Mucosa of gallbladder (tissue), 1 donor: ENCODE measurements at places on chromosomes 1 and 21.

DNA sequence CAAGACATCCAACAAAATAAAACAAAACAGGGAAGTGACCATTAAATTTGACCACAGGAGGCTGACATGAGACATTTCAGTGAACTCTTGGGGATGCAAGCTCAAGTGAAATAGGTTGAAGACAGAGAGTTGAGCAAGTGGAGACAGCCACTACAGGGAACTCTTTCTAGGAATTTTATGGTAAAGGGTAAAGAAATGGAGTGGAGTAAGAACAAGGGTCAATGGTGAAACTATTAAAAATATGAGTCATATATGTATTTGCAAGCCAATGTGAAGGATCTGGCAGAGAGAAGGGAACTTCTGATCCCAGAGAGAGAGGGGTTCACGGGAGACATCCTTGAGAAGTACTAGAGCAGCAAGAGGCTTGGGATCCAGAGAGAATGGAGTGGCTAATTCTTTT lies 9.1 kb upstream of the TRABD2B start:
- no peak for DNase-seq

DNA sequence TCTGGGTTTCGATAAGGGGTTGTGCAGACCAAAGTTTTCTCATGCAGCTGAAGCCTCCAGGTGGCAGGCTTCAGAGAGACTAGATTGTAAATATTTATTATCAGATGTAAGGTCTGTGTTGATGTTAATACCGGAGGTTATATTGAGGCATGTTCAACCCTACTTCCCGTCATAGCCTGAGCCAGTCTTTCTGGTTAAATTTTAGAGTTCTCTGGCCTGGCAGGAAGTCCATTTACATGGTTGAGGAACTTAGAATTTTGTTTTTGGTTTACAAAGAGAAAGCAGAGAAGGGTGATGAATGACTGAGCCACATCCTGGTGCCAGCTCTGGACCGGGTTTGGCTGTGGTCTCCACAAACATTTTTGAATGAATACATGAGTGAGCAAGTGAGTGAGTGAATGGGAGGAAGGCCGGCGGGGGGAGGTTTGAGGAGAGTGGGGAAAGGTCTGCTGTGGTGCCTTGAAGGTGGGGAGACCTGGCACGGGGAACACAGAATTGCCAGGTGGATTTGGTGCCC lies 218.5 kb downstream of the DISC1 start:
- DNase-seq: no peak

- no peak for DNase-seq
Observed at GRCh38 chr21:14313300-14313699, 69.6 kb downstream of the HSPA13 start.

- no peak for DNase-seq
Observed at GRCh38 chr1:6249739-6250689, 6.0 kb downstream of the HES3 start.

DNA sequence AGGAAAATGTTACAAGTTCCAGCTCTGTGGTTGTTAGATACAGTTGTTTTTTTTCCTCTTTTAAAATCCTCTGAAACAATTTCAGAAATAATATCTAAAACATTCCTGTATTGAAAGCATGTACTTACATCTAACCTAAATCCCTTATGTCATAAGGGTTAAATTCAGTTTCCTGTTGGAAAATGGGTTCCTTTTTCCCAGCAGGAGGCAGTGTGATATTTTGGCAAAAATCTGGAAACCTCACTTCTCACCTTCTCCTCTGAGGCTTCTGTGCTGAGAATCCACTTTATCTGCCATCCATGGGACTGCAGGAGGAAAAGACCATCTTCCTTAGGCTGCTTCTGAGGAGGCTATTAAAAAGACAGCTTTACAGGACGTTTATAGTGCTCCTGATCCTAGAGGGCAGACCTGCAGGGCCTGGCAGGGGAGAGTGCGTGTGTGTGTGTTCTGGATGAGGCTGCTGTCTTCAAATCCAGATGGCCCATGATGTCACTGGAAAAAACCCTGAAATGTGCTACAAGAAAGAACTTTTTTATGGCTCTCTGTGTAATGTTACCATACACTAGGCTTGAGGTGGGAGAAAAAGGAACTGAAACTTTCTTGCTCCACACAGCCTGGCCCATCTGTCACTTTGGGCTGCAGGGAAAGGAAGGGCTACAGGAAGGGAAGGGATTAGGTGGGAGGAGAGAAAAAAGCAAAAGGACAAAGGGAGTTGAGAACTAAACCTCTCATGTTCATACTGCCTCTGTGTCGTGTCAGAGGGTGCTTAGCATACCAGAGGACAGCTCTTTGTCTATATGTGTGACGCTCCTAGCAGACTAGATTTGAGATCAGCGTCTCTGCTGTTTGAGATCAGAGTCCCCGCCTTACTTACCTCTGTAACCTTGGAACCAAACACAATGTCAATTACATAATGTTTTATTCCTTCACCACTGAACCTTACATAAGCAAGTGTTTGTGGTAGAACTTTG lies 379.2 kb upstream of the SPAG17 start:
- DNase-seq: no peak

GRCh38 chr1:213017447-213018273 lies 2.0 kb upstream of the ANGEL2 start:
- no peak for DNase-seq

DNA sequence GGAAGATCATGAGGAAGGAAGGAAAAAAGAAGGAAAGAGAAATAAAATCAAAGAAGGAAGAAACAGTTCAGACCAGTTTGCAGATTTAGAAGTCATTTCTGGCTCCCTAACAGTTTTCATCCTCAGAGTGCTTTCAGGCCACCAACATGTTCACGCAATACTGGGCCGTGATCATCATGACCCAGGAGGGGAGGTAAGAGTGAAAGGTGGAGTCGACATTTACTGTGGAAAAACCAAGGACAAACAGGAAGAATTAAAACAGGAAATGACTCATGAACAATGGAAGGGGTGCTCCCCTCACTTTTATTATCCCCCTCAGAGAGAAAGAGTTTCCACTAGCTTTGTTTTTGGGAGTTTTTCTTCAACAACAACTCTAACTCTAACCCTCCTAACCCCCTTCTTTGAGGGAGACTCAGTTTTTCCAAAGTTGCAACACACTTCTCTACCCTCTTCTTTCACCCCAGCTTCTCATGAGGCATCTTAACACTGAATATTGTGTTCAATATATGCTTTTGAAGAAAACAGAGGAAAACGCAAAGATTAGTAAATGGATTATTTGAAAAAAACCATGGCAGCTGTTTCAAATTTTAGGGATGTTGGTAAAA lies 60.4 kb downstream of the VANGL2 start:
- no peak for DNase-seq

- DNase-seq: no peak
Observed at GRCh38 chr1:7002728-7003127, 217.5 kb downstream of the CAMTA1 start.

DNA sequence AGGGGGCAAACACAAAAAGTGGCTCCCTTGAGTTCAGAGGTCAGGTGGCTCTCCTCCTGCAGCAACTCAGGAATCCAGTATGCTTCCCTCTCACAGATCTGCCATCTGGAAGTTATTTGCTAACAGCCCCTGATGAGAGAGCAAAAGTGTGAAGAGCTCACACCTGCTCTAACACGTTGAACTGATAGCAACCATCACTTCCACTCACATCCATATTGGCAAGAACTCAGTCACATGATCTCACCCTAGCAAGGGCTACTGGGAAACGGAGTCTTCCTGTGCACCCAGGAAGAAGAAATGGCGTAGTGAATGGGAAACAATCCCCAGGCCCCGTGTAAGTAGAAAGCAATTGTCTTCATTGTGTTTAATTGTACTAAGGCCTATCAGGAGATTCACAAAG lies 20.7 kb upstream of the SLC45A1 start:
- no peak for DNase-seq

DNA sequence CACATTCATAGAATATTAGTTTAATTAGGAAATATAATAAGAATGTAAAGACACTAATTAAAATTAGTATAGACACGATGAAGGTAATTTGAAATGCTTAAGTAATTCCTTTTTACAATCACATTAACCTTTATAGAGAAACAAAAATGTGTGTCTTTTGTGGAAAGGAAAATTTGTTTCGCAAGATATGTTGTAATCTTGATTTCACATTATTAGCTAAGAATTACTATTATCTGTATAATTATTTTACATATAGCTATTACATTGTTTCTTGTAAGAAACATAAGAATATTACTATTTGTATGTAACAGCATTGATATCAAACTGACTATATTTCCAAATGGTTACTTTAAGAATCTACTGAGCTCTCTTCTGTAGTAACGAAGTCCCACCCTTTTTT lies 111.2 kb downstream of the PTPRC start:
- no peak for DNase-seq

- DNase-seq: no peak
Observed at GRCh38 chr1:47810964-47811682, 186.1 kb downstream of the TRABD2B start.

GRCh38 chr1:7478809-7479499 lies 292.1 kb upstream of the VAMP3 start:
- peak; percentile 87 for DNase-seq

GRCh38 chr1:143735764-143736461 lies 235.9 kb downstream of the FAM72C start:
- DNase-seq: no peak

DNA sequence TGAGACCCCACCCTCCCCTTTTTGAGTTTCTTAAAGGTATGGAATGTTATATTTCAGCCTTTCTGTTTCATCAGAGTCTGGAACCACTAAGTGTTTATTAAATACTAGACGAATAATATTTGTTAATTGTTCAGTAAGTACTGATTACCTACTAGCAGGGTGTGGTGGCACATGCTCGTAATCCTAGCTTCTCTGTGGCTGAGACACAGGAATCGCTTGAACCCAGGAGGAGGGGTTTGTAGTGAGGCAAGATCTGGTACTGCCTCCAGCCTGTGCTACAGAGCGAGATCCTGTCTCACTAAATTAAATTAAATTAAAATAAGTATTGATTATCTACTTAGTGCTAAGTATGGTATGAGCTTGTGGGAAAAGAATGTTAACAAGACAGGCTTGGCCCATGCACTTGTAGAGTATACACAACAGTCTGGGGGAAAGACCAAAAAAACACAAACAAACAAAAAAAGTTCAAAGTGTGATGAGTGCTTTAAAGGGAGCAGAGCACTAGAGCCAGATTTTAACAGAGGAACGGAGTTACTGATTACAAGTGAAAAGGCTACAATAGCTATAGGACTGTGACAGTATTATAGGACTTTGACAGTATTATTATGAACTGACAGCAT lies 2.4 kb downstream of the CEPT1 start:
- no peak for DNase-seq

- DNase-seq: no peak
Observed at GRCh38 chr1:117608758-117609157, 2.9 kb downstream of the TENT5C start.

GRCh38 chr1:37704966-37705365 lies 12.7 kb downstream of the CDCA8 start:
- DNase-seq: no peak

DNA sequence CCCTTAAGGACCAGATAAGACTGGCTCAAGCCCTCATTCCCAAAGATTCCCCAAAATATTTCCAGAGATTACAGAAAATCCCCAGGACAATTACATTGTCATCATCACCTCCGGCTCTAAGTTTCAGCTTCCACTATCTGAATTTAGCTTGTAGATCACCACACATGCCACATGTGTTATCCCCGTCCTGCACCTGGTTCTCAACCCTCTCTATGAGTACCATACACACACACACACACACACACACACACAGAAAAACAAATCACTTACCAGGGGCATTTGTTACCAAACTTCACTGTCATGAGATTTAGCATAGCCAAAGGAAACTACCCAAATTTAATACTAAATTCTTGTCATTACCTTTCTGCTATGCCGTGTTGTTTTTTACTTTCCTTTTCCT lies 15.4 kb upstream of the TSPAN1 start:
- DNase-seq: no peak

- DNase-seq: no peak
Observed at GRCh38 chr1:205665201-205666045, 14.9 kb downstream of the SLC45A3 start.
